Cortex of kidney (tissue), 1 donor: ENCODE measurements at places on chromosomes 3 and 15.

GRCh38 chr3:116045314-116045713, 400.0 kb downstream of the LSAMP start:
- no peak for DNase-seq

GRCh38 chr3:18443665-18444594, 18.8 kb upstream of the SATB1 start:
- no peak for DNase-seq

GRCh38 chr3:11769704-11770476, 76.8 kb downstream of the TAMM41 start:
- DNase-seq = no peak

- DNase-seq = no peak
Measured at GRCh38 chr15:80923668-80924067, 66.0 kb downstream of the MESD start.

DNA sequence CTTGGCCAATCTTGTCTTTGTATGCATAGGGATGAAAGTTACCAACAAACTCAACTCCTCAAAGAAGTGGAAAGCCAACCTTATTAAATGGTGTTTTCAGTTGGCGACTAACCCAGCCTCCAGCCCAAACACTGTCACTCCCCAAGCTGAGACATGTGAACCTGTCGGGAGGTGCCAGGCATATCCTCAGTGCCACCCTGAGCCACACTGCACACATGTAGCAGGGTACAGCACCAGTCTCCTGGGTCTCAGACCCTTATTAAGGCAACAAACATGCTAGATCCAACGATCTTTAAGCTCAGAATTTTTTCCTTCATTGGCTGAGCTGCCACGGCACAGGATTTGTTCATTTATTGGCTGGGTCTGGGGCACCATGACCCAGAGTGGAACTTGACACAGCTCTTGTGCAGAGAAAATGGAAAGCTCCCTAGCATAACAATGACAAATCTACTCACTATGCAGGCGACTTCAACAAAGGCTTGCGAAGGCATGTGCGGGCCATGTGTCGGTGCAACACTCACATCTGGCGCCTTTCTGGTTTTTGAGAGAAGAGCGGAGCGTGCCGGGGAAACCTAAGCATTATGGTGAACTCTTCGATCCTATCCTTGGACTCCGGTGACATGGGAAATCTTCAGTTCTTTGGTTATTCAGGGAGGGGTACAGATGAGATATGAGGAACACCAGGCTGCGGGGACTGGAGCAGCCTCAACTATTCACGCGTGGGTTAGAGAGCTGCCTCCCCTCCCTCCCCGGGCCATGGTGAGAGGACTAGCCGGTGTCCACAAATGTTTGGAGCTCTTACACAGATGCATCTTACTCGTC, 190.1 kb downstream of the FAM43A start:
- no peak for DNase-seq

- no peak for DNase-seq
Measured at GRCh38 chr15:85499371-85499887, 119.0 kb downstream of the AKAP13 start.

GRCh38 chr15:86765281-86765680, 685.6 kb downstream of the AGBL1 start:
- no peak for DNase-seq

GRCh38 chr3:186219211-186219638, 110.3 kb upstream of the ETV5 start:
- no peak for DNase-seq

GRCh38 chr3:27577504-27577903, 93.3 kb upstream of the SLC4A7 start:
- DNase-seq = no peak

- DNase-seq = no peak
Measured at GRCh38 chr3:115660646-115661337, 37.5 kb downstream of the GAP43 start.

DNA sequence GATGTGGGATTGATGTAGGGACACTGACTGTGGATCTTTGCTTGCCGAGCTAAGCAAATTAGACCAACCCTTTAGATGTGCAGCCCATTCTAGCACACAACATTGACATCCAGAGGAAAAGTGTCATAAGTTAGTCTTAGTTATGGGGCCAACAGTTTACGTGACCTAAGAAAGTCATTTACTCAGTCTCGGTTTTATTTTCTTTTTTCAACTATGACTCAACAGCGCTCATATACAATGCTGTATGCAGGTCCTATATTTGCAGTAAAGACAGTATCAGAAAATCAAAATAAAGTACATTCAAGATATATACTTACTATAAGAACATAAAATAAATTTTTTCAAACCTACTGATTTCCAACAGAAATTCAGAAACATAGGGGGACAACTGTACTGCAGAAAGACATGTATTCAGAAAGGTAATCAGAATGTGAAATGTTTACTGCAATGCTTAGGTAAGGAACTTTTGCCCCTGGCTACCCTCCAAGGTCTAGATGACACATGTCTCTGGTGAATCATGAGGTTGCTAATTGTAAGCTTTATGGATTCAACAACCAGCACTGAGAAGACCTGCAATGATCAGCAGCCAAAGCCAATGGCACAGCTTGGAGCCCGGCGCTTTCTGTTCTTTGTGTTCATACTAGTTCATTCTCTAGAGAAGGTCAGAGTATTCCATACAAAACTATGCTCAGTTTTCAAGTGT, 317.5 kb upstream of the CNTN6 start:
- DNase-seq = no peak

- no peak for DNase-seq
Measured at GRCh38 chr15:42154956-42155355, 1.5 kb downstream of the PLA2G4F start.

DNA sequence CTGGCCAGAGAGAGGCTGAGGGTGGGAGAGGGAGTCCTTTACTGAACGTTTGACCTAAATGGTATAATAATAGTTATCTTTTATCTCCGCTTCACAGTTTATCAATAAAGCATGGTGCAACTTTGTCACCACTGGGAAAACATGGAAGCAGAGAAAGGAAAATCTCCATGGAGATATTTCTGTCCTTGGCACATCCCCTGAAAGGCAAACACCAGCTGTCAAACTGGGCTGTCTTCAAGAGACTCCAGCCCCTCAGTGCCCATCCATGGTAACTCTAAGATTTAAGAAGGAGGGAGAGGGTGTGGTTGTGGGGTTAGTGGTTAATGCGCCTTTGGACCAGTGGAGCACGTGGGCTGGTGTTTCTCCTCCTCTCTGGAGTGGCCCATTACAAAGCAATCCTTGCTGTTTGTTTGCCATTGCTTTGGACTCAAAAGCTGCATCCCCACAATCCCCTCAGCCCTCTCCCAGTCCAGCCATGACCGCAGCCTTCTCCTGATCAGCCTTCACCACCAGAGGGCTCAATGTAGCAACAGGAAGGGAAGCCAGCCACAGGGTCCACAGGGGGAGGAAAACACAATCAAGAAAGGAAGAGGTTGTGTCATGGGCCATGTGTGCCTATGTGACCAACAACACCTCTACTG, 38.2 kb upstream of the FAM174B start:
- no peak for DNase-seq

DNA sequence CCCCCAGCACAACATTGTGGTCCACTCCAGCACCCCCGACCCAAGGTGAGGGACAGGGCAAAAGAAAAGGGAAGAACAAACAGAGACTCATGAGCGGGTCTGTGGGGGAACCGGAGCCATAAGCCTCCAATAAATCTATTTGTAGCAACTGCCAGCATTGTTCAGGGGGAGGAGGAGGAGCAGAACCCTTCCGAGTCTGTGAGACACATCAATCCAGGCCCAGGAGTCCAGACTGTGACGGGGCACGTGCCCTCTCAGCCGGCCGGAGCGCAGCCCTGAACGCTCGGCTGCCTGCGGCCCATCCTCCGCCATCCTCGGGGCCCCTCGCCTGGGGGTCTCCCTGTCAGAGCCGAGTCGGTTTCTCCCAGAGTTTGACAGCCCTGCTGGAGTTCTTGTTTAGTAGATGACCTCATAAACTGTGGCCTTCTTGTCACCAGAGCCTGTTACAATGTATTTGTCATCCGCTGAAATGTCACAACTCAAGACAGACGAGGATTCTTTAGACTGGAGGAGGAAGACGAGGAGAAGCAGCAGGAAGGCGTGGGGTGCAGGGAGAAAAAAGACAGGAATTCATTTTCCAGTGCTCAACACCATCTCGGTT, 47.9 kb downstream of the TLE3 start:
- DNase-seq = no peak

GRCh38 chr3:99246010-99246654, 344.6 kb upstream of the DCBLD2 start:
- no peak for DNase-seq

GRCh38 chr3:22450786-22451400, 699.9 kb upstream of the ZNF385D start:
- DNase-seq = no peak

- DNase-seq = no peak
Measured at GRCh38 chr3:16480861-16481545, 32.5 kb downstream of the RFTN1 start.

DNA sequence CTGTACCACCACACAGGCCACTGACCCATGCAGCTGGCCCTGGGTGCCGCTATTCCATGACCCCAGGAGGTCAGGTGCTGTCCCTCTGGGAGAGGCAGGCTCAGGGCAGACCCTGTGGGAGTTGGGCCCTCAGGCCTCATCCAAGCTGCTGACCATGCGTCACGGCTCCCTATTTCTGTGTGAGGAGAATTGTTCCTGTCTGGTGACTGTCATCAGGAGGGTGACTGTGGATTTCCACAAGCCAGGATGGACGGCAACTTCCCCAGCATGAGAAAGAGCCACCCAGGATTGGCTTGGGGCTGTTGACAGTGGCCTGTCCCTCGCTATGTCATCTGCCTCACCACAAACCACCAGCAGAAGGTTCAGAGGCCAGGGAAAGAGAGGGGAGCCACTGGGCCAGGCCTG, 41.4 kb downstream of the ZDHHC19 start:
- DNase-seq = no peak

DNA sequence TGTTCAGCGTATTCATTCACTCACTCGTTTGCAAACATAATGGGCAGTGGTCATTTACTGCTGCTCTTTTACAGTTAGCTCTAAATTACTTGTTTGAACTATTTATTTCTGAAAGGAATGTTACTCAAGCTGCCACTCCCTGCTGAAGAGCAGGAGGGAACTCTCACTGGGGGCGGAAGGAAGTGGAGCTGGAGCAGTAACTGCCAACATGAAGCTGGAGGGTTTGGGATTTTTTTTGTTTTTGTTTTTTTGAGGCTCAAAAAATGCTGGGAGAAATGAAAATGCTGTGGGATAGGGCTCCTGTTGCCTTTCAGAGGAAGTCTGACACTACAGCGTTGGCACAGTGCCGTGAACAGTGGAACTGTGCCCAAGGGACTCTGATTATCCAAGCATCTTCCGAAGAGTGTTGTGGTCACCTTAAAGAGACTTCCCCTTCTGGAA, 44.1 kb downstream of the SENP2 start:
- no peak for DNase-seq

DNA sequence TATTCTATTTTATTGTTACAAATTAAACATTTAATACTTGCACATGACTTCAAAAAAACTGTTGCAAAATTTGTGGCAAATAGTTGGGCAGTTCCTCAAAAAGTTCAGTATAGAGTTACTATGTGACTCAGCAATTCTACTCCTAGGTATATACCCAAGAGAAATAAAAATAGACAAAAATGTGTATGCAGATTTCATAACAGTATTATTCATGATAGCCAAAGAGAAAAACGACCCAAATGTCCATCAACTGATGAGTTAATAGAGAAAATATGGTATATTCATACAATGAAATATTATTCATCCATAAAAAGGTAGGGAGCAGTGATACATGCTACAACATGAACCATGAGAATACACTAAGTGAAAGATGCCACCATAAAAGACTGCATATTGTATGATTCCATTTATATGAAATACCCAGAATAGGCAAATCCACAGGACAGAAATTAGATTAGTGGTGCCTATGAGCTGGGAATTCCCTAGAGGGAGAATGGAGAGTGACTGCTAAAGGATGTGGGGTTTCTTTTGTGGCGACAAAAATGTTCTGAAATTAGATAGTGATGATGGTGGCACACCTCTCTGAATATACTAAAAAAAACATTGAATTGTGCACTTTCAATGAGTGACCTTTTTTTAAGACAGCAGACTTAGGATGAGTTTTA, 31.6 kb upstream of the CLASP2 start:
- DNase-seq = no peak

GRCh38 chr15:29516929-29517328, 247.3 kb upstream of the NSMCE3 start:
- DNase-seq = no peak

GRCh38 chr15:68504681-68505170, 72.8 kb upstream of the ITGA11 start:
- no peak for DNase-seq

DNA sequence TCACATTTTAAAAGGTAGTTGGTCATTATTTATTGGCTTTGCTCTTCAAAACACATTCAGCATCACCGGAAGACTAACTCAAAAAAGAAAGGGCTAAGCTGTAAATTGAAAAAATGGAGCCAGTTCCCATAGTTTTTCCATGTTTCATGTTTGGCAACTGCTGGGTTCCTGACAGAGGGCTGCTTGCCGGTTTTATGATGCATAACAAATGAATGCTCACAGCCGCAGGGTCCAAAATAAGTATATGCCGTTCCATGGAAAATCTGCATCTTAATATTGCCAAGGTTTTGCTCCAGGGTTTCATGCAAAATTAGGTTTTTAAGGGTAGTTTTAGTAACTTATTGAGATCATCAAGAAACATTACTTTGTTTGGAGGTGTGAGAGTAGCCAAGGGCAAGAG, 15.8 kb downstream of the SLC12A1 start:
- no peak for DNase-seq

DNA sequence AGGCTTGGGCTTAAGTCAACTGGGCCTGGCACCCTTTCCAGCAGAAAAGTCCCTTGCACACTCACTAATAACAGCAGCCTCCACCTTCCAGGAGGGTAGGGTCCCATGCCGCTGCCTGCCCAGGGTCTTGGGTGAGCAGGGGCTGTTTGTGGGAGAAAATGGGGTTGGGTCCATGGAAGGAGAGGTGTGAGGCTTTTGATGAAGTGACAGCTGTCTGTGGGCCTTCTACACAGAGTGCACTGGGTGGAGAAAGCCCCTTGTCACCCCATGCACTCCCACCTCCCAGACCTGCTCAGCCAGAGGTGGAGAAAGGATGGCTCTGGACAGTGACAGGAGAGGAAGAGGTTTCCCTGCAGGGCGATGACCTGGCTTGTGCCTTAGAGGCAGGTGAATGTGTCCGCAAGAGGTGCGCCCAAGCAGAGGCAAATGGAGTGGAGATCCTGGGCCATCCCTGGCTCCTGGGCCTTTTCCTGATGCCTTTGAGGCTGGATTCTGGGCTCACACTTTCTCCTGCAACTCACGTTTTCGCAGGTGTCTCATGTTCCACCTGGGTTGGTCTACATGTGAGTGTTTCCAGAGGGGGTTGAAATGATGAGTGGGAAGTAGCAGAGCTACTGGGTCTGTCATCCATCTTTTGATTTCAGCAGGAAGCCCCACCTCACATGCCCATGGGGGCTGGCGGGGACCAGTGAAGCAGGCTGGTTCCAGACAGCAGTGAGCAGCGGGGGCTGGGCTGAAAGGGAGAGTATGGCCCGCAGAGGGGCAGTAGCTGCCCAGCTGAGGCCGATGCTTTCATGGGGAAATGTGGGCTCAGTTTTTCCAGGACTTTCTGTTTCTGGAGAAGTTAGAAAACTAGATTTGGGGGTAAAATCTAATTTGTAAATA, 85.2 kb upstream of the PRR23E start:
- no peak for DNase-seq

- no peak for DNase-seq
Measured at GRCh38 chr3:53534676-53535400, 40.4 kb downstream of the CACNA1D start.

- DNase-seq = no peak
Measured at GRCh38 chr3:16546186-16547010, 32.9 kb upstream of the RFTN1 start.

GRCh38 chr3:1010228-1010627, 82.6 kb upstream of the CNTN6 start:
- no peak for DNase-seq
